Lung (tissue), 17 donors: ENCODE measurements at places on chromosomes 7 and 10.

- no peak for DNase-seq
These were observed 156.8 kb downstream of the CCDC71L start for GRCh38 chr7:106504207-106504606.

- no peak for DNase-seq
These were observed 285.9 kb upstream of the NEBL start for GRCh38 chr10:21183025-21183424.

DNA sequence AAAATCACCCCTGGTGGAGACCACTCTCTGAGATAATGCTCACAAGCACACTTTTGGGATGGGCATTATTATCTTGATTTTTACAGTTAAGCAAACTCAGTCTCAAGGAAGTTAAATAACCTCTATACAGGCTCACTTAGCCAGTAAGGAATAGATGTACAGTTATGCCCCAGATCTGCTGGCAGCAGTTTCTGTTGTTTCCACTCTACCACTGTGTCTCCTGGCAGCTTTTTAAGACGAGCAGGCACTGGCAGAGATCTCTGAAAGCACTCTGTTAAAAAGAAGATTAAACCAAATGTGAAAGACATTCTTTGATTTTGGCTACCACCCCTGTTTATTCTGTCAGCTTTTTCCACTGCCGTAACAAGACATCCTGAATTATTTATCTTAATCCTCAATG, 73.2 kb downstream of the SRI start:
- DNase-seq: no peak

- no peak for DNase-seq
These were observed 3.7 kb upstream of the UPP1 start for GRCh38 chr7:48085433-48085791.
